GM18507 (cell line): ENCODE measurements at places on chromosomes 6 and 20.

GRCh38 chr6:156256161-156256560, 521.0 kb upstream of the ARID1B start:
- no peak for DNase-seq

DNA sequence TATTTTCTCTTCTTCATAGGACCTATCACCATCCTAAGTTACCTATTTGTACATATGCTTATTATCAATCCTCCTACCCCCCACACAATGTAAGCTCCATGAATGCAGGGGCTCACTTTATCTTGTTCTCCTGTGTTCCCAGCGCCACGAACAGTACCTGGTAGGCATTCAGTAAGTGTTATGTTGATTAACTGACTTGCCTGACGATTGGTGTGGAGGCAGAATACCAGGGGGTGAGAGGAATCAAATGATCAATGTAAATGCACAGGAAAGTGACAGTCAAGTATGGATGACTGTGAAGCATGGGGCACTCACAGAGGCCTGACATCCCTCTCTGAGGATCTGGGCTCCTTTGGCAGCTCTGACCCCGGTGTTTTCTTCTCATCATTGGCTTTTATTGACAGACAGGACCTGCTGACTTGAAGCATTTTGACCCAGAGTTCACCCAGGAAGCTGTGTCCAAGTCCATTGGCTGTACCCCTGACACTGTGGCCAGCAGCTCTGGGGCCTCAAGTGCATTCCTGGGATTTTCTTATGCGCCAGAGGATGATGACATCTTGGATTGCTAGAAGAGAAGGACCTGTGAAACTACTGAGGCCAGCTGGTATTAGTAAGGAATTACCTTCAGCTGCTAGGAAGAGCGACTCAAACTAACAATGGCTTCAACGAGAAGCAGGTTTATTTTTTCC, 6.1 kb upstream of the IFT52 start:
- DNase-seq = no peak

DNA sequence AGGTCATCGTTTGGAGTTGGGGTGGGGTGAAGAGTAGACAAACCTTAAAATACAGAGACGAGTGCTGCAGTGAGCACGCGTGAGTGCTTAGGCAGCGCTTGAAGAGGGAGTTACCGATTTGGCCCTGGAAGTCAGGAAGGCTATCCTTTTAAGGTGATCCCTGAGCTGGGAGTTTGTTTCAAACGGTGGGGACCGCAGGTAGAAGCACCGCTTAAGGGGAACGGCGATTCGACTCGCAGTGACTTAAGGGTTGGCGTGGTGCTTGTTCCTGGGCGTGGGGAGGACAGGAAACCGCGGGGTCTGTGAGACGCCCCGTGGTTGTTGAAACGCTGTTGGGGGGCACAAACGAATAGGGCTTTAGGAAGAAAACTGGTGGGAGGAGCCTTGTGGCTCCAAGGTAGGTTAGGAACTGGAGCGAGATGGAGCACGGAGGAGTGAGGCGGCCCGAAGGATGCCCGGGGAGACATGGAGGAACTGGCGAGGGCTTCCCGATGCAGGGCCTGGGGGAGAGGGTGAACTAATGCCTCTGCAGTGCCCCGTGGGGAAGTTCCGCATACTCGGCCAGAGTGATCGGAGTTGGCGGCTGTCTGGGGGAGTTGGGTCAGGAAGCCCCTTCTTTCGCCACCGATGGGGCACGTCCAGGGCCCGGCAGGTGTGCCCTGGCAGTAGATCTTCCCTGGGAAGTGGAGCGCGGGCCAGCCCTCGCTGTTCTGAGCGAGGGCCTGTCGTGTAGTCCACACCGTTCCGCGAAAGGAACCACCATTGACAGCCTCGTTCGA, 1.3 kb upstream of the CDYL start:
- DNase-seq = no peak

GRCh38 chr20:14055127-14055742, 59.9 kb downstream of the MACROD2 start:
- no peak for DNase-seq

DNA sequence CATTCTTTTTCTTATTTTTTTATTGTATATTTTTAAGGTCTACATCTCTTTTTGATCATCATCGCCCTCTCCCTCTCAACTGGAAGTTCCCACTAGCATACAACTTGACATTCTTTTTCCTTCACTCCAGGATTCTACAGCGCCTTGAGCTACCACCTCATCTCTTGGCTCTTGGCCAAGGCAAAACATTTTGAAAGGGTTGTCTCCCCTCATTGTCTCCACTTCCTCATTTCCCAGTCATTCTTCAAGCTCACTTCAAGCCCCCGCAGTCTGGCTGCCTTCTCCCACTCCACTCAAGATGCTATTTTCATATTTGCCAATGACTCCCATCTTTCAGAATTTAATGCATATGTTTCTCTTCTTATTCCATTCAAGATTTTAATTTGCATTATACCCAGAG, 63.0 kb downstream of the OPN5 start:
- no peak for DNase-seq

DNA sequence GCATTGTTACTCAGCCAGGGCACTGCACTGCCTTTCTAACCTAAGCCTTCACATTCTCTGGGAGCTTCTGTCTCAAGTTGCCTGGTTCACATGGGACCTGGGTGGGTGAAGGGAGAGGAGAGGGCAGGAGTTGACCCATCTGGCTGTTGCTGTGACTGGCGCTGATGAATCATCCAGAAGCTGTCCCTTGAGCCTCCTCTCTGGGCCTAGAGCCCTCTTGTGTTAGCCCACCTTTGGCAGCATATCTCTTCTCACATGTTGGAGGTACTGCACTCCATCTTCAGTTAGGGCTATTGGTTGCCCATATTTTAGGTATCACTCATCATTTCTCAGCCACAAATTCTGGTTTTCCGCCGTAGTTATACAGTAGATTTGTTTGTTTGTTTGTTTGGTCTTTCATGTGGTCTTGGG, 19.8 kb downstream of the XRN2 start:
- no peak for DNase-seq

- DNase-seq = no peak
Observed at GRCh38 chr6:84093441-84094435, 60.2 kb downstream of the MRAP2 start.

- no peak for DNase-seq
Observed at GRCh38 chr6:14822679-14823078, 423.2 kb upstream of the JARID2 start.

DNA sequence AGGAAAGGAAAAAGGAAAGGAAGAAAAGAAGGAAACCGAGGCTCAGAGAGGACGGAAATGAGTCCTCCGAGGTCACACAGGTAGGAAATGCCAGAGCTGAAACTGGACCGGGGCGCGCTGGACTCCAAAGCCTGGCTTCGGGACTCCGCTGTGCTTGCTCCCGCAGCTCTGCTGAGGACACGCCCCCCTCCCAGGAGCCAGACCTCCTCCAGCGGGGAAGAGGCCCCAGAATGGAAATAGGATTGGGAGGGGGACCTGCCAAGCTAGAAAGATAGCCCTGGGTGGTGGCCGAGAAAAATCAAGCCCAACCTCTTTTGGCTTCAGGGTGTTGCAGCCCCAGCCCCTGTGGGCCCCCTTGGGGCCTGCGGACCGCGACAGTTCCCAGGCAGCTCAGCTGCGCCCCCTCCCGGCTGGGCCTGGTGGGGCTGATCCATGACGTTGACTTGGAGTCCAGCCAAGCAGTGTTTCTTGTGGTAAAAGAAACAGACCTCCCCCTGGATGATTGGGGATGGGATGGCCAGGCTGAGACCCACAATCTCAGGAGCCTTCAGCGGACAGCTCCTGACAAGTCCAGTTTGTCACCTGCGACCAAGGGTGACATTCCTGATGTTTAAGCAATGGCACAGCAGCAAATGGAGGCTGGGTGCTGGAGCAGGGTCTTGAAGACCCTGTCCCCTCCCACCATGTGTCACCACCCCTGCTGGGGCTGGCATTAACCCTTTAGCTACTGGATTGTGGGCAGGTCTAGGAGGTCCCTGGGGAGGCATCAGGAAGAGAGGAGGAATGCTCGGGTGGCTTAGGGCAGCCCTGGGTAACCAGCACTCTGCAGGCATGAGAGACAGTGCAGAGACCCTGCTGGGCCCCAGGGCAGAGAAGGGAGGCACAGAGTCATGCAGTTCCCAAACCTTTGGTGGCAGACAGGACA, 55.4 kb downstream of the RIPOR3 start:
- DNase-seq = peak; percentile 54

DNA sequence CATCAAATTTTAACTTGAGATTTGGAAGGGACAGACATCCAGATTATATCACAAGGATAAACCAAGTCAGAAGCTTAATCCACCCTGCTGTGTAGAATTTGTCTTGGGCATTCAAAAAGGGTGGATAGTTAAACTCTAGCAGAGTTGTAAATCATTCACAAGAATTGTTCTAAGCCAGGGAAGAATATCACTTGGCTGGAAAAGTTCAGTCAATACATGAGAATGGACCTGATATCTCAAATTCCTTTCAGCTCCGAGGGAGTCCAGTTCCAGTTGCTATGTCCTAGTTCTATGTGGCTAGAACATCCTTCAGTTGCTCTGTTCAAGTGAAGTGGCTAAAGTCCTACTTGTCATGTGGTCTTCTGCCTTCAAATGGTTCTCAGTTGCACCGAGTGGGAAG, 351.8 kb upstream of the JARID2 start:
- no peak for DNase-seq

DNA sequence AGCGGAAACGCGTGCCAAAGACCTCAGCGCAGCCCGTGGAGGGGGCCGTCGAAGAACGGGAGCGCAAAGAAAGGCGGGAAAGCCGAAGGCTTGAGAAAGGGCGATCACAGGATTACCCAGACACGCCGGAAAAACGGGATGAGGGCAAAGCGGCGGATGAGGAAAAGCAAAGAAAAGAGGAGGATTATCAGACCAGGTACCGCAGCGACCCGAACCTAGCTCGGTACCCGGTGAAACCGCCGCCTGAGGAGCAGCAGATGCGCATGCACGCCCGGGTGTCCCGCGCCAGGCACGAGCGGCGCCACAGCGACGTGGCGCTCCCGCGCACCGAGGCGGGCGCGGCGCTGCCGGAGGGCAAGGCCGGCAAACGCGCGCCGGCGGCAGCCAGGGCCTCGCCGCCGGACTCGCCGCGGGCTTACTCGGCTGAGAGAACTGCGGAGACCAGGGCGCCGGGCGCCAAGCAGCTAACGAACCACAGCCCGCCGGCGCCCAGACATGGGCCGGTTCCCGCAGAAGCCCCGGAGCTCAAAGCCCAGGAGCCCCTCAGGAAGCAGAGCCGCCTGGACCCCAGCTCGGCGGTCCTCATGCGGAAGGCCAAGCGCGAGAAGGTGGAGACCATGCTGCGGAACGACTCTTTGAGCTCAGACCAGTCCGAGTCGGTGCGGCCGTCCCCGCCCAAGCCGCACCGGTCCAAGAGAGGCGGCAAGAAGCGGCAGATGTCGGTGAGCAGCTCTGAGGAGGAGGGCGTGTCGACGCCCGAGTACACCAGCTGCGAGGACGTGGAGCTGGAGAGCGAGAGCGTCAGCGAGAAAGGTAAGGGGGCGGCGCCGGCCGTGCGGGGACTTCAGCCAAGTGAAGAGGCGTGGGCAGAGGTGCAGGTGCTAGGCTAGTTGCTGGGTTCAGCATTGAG, 296.2 kb downstream of the RIMS1 start:
- DNase-seq = no peak

- DNase-seq = no peak
Observed at GRCh38 chr6:108755257-108756240, 92.7 kb upstream of the ARMC2 start.

GRCh38 chr6:34248727-34249468, at the start of gene SMIM29:
SMIM29 (minus strand) TSS chr6:34249006; CDS start chr6:34247791, 1,215 bp downstream.
- peak; percentile 94 for DNase-seq

GRCh38 chr6:41443616-41444525, 102.3 kb upstream of the FOXP4 start:
- DNase-seq = no peak

GRCh38 chr20:62393335-62393665, 6.4 kb downstream of the RPS21 start:
- no peak for DNase-seq

DNA sequence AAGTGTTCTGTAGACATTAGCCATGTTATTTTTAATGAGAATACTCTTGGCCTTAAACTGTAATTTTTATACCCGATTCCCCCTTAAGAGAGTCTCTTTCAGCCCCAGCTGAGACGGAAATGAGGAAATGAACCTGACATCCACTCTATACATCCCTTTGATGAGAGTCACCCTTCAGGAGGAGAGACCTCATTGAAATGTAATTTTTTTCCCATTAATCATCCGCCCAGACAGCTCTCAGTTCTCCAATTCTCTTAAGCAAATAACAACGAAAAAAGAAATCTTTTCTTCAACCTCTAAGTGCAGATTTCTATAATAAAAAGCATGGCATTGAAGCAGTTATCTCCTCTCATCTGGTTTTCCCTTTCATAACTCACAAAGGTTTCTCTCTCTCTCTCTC, 243.8 kb upstream of the PMEPA1 start:
- DNase-seq = no peak

GRCh38 chr6:161429921-161430490, 156.1 kb upstream of the AGPAT4 start:
- no peak for DNase-seq
